ENCODE measurements at places on chromosomes 2 and 18. TPM values are rescaled to one million over a fixed set of nuclear protein-coding genes. Genes with fewer than 3 reads are reported as not detected.

- no peak for DNase-seq
Measured at GRCh38 chr2:230960026-230960425, 35.0 kb upstream of the GPR55 start.

- DNase-seq, result no peak
Measured at GRCh38 chr2:169298007-169298406, 64.3 kb downstream of the LRP2 start.

- DNase-seq, result peak; percentile 33
Measured at GRCh38 chr2:191657977-191658376, 20.0 kb upstream of the NABP1 start.

ZNF804A gene
- total RNA-seq, result 5.8 TPM

CEBPZOS gene
- 19.4 TPM for total RNA-seq
